Stimulated activated CD8-positive, alpha-beta memory T cell treated with anti-CD3 and anti-CD28 coated beads, Interleukin-12 subunit alpha, Interleukin-12 subunit beta, amount 100 ng/mL, for 1 hour (primary cell): ENCODE measurements at places on chromosomes 6 and 20.

- no peak for DNase-seq
Observed at GRCh38 chr6:44071670-44072451, 55.4 kb downstream of the MRPL14 start.

DNA sequence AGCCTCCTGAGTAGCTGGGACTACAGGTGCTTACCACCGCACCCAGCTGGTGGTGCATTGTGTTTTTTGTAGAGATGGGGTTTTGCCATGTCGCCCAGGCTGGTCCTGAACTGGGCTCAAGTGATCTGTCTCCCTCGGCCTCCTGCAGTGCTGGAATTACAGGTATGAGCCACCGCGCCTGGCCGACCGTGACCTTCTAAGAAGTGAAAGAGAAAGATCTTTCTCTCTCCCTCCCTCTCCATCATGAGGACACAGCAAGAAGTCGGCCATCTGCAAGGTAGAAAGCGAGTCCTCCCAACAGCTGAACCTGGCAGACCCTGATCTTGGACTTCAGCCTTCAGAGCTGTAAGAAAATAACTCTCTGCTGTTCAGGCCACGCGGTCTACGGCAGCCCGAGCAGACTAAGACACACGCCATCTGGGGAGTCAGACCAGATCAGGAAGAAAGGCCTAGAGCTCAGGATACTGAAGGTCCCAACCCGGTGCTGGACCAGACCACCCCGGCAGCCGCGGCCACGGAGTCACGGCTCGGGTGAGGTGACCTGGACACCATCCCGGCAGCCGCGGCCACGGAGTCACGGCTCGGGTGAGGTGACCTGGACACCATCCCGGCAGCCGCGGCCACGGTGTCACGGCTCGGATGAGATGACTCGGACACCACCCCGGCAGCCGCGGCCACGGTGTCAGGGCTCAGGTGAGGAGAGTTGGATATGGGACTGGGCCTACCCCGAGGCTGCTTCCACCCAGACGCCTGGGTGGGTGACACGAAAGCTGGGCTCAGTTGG, 9.6 kb downstream of the GMEB2 start:
- DNase-seq, result no peak

DNA sequence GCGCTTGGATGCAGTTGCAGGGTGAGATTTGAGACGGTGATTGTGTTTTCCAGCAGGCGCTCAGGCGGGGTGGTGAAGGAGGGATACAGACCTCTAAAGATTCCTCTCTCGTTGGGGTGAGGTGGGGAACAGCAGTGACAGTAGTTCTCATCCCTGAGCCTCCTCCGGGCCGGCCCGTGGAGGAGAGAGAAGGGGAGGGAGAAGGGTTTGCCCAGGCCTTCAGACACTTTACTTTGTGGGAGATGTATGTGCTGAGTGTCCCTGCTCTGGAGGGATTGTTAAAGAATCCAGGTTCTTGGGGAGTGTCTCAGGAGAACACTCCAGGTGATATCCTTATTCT, 41.0 kb downstream of the PSMB9 start:
- no peak for DNase-seq

GRCh38 chr20:61940491-61940890, 125.2 kb downstream of the TAF4 start:
- DNase-seq, result no peak

GRCh38 chr20:50686821-50687220, 4.5 kb downstream of the RIPOR3 start:
- DNase-seq, result no peak

DNA sequence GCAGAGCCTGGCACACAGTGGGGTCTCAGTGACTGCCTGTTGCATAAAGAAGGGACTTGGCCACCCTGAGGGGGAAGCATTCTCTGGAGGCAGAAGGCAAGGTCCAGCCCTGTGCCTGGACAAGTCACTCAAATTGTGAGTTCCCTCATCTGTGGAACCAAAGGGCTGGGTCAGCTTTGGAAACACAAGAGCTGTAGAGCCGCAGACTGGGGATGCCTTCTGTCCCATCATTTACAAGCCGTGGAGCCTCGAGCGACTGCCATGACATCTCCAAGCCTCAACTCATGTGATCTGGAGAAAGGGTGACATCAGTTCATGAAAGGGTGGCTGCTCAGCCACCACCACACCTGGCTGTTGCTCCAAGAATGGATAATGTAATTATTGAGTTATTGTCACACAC, 20.4 kb upstream of the SIRPD start:
- no peak for DNase-seq

GRCh38 chr6:22149096-22149495, 147.7 kb downstream of the PRL start:
- DNase-seq, result no peak

DNA sequence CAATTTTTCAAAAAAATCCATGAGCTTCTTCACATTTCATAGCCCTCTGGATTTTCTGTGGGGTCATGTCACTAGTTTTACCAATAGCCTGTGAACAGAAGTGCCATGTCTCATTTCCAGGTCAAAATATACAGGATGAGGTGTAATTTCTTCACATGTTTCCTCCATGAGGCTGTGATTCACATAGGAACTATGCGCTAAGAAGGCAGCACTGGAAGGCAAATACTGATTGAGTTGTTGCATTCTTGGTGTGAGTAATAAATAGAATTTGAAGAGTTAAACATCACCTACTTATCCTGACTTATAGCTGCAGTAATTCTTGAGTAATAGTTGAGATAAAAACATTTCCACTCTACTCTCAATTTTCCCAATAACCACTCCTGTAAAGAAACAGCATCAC, 442.3 kb downstream of the HAO1 start:
- no peak for DNase-seq

DNA sequence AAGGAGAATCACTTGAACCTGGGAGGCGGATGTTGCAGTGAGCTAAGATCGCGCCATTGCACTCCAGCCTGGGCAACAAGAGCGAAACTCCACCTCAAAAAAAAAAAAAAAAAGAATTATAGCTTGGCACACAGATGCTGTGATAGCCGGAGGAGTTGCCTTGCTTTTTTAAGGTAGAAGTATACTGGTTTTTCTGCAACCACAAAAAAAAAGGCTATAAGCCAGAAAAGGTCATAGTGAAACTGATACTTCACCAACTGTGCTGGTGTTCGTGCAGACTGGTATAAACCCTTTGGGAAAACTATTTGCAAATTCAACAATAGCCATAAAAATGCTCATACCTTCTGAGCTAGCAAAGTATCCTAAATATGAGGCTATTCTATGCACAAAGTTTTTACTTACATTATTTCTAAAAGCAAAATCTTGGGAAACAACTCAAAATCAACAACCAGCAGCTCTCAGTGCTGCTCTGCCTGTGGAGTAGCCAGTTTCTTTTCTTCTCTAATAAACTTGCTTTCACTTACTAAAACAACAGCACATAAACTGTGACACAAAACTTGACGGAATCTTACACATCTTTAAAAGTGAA, 44.0 kb downstream of the B4GALT5 start:
- DNase-seq, result no peak

GRCh38 chr6:114084327-114084890, 113.5 kb upstream of the HDAC2 start:
- no peak for DNase-seq

- no peak for DNase-seq
Observed at GRCh38 chr6:71766796-71767195, 119.6 kb upstream of the RIMS1 start.
